ENCODE measurements at places on chromosomes 2 and 18.

GRCh38 chr18:65751155-65752085 is 608 bp downstream of the CDH7 start:
- DNase-seq = no peak

- no peak for DNase-seq
Measured at GRCh38 chr2:18153741-18154140, 275.3 kb downstream of the KCNS3 start.

GRCh38 chr2:160384791-160385190 is 108.8 kb downstream of the RBMS1 start:
- DNase-seq = no peak

DNA sequence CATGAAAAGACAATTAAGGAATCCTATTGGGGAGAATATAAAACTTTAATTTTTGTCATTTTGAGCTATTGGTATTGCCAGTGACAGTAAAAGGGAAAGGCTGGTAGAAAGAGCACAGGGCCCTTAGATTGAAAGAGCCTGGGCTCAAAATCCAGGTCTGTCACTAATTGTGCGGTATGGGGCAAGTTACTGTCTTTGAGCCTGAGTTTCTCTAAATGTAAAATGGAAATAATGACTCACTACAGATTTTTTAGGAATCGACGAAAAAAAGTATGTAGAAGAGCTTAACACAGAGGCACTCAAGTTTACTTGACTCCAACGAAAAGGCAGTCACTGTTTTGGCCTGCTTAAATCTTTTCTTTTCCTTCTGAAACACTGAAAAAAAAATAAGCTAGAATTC is 7.0 kb downstream of the NDUFV2 start:
- no peak for DNase-seq

DNA sequence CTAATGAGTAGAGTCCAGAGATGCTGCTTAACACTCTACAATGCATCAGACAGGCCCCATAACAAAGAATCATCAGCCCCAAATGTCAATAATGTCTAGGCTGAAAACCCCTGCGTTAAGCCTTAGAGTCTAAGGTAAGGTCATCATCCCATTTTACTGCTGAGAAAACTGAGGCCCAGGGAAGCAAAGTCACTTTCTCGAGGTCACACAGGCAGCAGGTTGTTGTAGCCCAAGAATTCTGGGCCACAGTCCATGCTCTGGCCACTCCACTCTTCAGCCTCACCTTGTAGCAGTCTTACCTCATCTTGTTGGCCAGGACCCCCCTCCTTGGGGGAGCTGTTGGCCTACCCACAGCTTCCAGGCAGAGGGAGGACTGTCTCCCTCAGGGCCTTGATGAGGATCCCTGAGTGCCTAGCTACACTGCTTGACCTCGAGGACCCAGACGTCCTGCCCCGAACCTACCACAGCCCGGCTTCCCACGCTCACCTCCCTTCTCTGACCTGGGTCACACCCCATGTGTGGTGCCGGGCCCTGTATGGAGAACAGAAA is 54.4 kb downstream of the SMAD7 start:
- DNase-seq = no peak

GRCh38 chr2:11329776-11330175 is 14.7 kb downstream of the ROCK2 start:
- no peak for DNase-seq

DNA sequence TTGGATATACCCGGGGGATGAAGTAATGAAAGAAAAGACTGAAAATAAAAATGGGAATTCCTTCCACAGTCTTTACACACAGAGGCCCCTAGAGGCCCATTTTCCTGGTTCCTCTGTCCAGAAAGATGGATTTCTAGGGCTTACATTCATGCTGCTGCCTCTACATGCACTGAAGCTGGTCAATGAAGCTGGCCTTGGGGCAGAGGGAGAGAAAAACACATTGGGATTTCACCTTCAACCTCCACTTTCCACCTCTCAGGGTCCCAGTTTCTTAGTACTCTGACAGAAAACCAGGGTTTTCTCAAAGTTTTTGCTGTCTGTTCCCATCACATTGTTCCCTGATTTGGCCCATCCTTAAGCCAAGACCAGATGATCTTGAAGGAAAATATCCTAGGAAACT is 154.6 kb upstream of the ZSWIM2 start:
- DNase-seq = no peak

DNA sequence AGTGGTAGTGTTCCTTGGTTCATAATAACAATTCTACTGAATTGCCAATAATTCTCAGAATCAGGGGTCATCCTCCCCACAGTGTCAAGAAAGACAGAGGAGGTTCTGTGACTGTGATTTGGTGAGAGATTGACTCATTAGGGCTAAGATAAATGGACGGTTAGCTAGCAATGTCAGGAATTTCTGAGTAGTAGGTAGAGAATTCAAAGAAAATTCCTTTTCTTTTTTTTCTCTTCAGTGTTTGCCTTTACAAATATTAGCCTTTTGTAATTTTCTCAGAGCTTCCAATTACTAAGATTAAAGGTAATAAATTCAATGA is 16.8 kb upstream of the CRIM1 start:
- no peak for DNase-seq

DNA sequence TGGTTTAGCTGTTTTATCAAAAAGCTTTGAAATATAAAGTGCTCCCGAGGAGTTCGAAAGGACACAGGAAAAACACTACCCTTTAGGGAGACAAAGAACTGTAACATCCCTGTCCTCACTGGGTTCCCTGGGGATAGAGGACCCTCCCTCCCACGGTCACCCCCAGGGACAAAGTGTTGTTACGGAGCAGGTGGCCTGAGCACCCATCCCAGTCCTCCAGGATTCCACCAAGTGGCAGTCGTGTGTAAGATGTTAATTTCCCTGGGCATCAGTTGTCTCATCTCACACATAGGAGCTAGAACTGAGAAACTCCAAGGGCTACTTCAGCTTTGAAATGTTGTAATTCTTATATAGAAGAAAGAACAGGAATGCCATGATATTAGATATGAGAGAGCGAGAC is 137.7 kb downstream of the ALK start:
- no peak for DNase-seq

Data from HuH-7 (cell line).